Left cardiac atrium (tissue), 4 donors: ENCODE measurements at places on chromosomes 1 and 21. TPM values are rescaled to one million over a fixed set of nuclear protein-coding genes. Genes with fewer than 3 reads are reported as not detected.

DNA sequence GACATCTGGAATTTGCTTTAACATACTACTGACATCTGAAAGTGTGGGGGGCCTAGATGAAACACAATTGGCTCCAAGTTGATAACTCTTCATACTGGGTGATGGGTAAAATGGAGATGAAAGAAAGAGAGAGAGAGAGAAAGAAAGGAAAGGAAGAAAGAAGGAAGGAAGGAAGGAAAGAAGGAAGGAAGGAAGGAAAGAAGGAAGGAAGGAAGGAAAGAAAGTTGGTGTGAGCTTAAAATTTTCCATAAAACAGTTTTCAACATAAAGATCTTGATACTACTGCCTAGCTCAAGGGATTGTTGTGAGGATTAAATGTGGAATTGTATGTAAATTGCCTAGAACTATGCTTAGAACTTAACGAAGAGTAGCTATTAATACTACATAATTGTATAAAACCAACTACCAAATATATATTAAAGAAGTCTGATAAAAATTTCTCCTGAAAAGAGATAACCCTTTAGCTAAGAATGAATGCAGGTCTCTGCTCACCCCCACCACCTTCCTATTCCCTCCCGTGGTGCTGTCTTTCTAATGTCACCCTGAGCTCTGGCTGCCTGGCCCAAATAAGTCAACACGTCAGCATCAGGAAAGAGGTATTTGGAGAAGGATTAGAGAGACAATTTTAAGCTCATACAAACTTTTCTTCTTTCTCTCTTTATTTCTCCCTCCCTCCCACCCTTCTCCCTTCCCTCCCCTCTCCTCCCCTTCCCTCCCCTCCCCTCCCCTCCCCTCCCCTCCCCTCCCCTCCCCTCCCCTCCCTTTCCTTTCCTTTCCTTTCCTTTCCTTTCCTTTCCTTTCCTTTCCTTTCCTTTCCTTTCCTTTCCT is 89.3 kb upstream of the SGIP1 start:
- no peak for DNase-seq

AK5 gene
- total RNA-seq: 2.9 TPM

DNA sequence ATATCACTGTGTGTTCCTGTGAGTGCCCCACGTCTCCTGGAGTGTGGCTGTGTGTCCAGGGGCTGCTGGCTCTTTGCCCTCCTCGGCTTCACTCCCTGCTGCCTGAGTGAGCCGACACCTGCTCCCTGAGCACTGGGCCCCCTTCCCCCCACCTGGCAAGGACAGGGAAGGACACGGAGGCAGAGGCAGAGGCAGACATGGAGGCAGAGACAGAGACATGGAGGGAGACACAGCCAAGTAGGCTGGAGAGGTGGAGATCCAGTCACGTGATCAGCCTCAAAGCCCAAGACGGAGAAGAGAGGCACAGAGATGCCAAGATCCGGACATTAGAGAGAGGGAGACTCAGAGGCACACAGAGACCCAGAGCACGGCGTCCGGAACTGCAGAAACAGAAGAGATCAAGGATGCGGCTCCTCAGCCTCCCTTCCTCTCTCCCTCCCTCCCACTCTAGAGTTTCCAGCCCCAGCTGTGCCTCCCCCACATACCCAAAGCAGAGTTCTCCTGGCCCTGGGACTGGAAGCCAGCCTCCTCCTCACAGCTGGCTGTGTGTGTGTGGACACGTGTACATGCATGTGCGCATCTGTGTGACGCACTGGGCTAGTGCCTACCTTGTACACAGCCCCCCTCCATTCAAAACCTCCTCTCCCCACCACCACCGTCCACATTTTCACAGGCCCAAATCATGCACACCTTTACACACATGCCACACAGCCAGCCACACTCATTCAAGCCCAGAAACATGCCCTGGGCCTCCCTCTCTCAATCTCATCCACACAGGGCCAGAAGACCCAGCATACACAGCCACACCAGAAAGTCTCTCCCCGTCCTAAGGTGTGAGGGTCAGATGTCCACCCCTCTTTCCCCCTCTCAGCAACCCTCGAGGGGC is 39.1 kb upstream of the WASF2 start:
- peak; percentile 84 for DNase-seq

DNA sequence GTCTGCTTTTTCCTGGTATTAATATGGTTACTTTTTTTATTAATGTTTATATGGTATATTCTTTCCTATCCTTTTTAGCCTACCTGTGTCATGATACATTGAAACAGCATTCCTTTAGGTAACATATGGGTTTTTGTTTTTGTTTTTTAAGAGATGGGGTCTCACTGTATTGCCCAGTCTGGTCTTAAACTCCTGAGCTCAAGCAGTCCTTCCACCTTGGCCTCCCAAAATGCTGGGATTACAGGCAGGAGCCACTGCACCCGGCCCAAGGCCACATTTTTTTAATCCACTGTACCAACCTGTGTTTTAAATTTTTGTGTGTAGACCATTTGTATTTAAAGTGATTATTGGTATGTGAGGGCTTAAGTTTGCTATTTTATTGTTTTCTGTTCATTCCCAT is 43.1 kb downstream of the PKN2 start:
- DNase-seq: no peak

GRCh38 chr1:20439282-20439681 is 46.7 kb downstream of the CAMK2N1 start:
- DNase-seq: no peak

GRCh38 chr1:170114906-170115305 is 30.9 kb upstream of the NTMT2 start:
- DNase-seq: no peak

DNA sequence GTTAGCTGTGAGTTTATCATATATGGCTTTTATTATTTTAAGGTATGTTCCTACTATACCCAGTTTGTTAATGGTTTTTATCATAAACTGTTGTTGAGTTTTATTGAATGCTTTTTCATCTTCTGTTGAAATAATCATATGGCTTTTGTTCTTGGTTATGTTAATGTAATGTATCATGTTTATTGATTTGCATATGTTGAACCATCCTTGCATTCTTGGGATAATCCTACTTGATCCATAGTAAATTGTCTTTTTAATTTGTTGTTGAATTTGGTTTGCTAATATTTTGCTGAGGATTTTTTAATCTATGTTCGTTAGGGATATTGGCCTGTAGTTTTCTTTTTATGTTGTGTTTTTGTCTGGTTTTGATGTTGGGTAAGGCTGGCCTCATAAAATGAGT is 185.6 kb downstream of the PAPPA2 start:
- no peak for DNase-seq

DNA sequence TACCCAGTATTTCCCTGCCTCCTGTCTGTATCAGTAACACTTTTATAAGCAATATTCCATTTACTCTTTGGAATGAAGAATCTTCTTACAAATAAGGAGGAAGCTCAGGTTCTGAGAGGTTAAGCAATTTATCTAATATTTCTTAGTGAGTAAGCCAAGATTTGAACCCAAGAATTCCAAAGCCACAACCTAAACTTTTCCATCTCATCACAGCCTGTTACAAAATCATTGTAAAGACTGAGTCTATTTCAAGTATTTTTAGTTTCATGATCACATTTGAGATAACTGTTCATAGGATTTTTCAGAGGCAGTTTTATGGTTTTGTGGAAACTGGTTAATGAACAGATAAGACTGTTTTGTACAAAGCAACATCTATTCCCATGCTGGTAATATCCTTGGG is 29.8 kb upstream of the HHAT start:
- DNase-seq: no peak

DNA sequence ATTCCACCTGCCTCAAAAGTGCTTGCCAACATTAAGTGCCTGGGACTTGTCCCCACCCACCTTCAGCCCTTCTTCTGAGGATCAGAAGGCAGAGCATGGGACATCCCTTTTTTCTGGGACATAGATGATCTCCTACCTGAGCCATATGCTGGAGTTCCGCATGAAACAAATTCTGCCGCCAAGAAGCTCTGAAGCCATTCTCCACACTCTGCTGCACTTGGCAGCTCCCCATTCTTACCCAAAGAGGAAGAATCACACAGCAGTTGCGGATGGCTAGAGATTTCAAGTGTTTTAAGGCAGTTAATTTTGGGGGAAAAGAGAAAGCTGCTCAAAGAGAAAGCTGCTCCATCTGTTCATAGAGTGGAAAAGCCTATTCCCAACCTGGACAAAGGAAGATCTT is 197.3 kb upstream of the COA6 start:
- no peak for DNase-seq

DNA sequence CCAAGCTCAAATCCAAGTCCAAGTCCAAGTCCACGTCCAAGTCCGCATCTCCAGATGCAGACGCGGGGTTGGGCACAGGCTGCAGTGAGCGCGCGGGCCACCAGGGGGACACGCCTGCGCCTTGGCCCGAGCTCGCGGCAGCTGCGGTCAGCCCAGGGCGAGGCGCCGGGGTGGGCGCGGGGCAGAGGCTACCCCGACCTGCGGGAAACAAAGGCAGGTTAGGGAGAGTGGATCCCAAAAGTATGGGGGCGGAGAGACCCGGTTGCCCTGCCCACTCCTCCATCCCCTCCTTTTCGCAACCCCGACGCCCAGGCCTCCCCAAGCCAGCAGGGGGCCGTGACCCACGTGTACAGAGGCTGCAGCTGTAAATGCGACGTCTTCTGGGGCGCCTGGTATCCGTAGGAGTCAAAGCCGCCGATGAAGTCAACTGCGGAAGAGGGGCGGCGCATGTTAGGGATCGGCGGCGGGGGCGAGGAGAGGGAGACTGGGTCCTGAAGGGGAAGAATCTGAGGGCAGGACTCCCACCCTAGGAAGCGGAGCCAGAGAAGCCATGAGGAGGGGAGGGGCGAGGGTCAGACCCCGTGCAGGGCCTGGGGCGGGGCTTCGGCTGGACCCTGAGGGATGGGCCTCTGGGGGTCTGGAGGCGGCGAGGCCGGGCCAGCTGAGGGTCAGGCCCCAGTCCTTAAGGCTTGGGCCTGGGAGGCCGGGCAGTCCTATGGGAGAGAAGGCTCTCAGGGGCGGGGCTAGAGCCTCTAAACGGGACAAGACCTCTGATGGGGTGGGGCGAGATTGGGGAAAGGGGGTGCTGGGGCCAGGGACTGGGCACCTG is 58.0 kb downstream of the NKAIN1 start:
- peak; percentile 65 for DNase-seq

LORICRIN gene
- not detected for total RNA-seq

CELA2B gene
- total RNA-seq: not detected

UCHL5 gene
- total RNA-seq: 28.1 TPM
